ENCODE measurements at places on chromosomes 2 and 18.

- no peak for DNase-seq
Measured at GRCh38 chr2:15705839-15706386, 114.2 kb downstream of the DDX1 start.

DNA sequence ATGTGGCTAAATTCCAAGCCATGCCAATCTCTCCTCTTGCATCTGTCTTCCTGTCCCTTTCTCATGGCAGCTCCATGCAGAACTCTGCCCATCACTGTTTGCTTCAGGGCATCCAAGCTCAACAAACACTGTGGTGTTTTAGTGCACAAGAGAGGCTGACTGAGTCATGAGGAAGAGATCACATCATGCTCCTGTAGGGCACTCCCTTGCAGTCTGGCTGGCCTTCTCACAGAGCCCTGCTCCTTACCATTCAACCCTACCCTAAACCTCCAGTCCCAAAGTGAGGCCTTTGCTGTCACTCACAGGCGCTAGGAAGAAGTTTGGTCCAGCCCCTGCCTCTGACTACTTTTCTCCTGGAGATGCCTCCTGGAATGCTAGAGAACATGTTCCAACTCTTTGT is 194.0 kb downstream of the LRATD1 start:
- no peak for DNase-seq

DNA sequence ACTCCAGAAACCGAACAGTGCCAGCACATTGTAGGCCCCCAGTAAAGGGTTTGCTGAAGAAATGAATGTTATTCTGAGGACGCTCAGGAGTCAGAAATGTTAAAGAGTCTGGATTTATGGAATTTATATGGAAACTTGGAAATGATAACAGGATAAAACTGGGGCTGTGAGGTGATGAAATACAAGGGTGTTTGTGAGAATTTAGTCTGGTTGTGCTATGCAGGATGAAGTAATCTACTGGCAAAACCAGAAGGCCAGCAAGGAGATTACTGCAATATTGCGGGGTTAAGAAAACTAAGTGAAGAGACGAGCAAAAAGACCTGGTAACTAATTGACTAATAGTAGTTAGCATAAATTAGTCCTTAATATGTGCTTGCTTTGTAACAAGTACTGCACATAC is 467.8 kb downstream of the ZEB2 start:
- no peak for DNase-seq

GRCh38 chr2:190505696-190506095 is 28.8 kb downstream of the NEMP2 start:
- DNase-seq, result no peak

DNA sequence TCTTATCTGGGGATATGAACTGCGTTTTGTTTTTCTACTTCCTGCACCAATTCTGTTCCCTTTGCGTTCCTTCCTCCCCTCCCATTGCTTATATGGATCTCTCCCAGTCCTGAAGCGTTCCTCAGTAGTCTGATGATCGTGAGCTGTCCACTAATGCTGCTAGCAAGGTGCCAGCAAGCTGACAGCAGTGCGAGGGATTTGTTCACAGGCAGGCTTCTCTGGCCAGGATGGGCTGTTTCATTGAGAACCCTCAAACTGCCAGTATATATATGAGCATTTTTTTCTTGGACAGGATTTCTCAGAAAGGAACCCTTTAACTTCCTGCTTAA is 40.1 kb downstream of the GTF3C3 start:
- no peak for DNase-seq

DNA sequence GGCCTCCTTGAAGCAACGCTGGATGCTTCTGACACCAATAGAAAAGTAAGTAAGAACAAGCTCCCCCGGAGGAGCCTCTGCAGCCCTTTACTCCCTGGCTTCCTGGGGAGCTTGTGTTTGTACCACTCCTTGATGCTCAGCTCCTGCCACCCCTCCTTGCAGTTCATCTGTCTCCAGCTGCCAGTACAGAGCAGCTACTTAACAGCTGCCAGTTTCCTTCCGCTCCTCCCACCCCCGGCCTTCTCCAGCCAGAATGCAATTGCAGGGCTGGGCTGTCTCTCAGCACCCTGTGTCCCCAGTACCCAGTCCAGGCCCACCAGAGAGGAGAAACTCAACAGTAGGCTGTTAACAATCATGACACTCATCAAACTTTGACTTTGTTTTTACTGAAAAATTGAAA is 109.4 kb downstream of the AOX1 start:
- peak; percentile 50 for DNase-seq

- no peak for DNase-seq
Measured at GRCh38 chr2:143390171-143390570, 261.0 kb downstream of the ARHGAP15 start.

DNA sequence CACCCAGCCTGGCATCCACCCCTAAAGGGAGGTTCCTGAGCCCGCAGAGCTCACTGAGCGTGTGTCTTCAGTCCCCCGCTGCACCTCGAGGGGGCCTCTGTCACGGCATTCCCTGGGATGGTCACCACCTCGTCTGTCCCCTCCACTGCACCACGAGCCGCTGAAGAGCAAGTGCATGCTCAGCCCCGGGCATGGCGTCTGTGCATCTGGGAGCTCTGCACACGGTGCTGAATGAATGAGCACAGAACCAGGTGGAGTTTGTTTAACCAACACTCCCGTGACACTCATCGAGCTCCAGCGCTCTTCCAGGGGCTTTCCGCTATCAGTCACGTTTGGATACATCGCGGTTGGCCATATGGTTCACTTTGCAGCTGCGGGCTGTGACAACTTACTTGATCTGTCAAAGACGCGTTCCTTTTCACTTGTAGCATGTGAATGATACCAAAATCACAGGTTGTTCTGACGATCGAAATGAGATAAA is 9.2 kb downstream of the ALLC start:
- no peak for DNase-seq

DNA sequence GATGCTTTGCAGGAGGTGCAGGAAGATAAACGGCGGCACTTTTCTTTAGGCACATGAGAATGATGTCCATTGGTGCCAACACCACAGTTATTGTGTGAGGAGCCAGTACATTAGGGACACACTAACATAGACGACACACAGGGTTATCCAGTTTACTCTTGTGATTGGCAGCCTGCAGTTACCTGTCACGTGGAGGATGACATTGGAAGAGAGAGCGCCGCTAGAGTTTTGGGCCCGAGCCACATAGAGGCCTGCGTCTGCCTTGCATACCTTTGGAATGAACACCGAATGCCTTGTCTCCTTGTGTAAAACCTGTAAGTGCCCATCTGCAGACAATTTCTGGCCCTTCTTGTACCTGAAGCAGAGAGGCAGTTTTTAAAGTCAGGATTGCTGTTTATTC is 26.9 kb upstream of the TTN start:
- no peak for DNase-seq

DNA sequence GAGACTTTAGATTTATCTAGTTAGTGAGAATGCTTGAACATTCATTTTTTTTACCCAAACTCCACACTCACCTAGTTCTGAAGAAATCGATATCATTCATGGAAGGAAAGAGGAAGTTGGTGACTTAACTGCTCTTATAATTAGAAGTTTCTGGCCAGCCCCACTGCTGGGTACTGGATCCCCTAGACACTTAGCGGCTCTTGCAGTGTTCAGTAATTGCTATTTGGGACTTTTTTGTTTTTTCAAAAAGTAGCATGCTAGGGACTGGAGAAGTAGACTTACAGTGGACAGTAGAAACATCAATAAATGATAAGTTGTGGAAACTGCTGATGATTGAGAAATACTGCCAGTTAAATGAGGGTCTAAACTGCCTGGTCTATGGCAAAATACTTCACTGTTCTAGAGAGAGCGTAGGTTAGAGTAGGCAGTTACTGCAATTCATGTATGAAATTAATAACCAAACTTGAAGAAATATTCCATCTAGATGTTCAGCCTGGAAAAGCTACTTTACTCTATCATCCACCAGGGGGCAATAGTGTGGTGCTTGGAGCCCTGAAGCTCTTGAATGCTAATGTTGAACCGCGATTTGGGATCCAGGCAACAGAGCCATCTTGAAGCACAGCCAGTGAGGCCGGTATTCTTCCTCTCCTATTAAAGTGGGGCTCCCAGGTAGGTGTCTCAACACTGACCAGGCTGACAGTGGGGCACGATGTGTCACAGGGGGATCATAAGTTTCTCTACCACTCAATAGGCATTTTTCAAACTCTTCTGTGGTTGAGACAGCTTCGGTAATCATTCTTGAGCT is 146.1 kb upstream of the SESTD1 start:
- DNase-seq, result peak; percentile 39

DNA sequence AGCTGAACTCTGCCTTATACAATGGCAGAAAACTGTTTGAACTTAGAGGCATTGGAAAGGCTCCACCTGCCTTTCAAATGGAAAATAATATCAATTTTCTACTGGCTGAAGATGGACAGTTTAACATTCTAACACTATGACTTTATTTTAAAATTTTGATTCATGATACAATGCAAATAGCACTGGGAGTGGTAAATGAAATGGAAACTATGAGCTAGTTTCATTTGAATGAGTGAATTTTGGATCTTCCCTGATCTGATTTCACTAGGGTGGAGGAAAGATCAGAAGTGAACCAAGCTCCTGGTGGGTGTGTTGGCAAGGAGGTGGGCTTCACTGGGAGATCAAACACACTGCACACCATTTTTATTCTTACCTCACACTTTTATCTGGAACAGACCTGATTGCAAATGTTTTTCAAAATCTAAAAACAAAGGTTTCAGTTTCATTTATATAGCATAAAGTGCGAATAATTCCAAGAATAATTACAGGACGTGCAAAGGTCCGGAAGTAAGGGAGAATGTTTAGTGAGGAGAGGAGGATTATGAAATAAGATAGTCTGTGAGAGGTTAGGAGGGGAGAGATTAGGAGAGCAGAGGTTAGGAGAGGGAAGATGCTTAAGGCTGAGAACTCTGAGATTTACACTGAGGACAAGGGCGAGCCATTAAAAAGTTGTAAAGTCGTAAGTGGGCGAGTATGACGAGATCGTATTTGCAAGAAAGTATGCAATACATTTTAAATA is 18.6 kb upstream of the MBP start:
- DNase-seq, result no peak

- DNase-seq, result no peak
Measured at GRCh38 chr18:34003687-34004086, 221.0 kb downstream of the NOL4 start.

DNA sequence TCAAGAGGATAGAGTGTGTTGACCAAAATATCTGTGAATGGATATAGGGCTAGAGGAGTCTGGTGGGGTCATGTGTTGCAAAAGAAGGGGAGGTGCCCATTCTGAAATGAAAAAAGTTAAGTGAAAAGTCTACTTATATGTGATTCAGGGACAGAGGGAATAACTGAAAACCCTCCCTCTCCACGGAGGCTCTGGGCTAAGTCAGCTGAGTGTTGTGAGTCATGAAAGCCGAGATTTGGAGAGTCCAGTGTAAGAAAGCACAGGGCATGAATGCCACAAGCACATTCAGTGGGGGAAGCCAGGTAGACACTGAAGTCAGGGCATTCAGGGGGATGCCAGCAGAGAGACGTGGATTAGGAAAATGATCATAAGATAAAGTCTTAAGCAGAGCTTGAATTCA is 871.9 kb downstream of the TSN start:
- no peak for DNase-seq

DNA sequence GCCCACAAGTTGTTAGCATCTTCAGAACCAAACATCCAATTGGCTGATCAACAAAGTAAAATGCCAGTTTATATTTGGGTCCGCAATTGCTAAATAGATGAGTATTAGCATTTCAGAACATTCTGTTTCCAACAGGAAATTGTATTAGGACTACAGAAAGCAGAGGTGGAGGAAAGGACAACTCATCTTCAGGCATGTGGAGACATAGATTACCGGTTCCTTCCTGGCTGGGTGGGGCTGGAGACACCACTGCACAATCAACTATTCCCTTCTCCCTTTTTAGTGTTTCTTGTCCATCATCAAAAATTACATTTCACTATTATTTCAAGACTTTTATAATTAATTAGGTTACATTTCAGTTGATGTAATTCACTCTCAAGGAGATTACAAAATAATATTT is 83.8 kb downstream of the ADAM23 start:
- DNase-seq, result no peak

GRCh38 chr18:35424356-35424755 is 47.2 kb upstream of the ZNF396 start:
- no peak for DNase-seq

- DNase-seq, result no peak
Measured at GRCh38 chr2:170690640-170691039, 24.5 kb upstream of the SP5 start.

GRCh38 chr2:28390241-28390745 is 2.4 kb upstream of the FOSL2 start:
- peak; percentile 80 for DNase-seq

DNA sequence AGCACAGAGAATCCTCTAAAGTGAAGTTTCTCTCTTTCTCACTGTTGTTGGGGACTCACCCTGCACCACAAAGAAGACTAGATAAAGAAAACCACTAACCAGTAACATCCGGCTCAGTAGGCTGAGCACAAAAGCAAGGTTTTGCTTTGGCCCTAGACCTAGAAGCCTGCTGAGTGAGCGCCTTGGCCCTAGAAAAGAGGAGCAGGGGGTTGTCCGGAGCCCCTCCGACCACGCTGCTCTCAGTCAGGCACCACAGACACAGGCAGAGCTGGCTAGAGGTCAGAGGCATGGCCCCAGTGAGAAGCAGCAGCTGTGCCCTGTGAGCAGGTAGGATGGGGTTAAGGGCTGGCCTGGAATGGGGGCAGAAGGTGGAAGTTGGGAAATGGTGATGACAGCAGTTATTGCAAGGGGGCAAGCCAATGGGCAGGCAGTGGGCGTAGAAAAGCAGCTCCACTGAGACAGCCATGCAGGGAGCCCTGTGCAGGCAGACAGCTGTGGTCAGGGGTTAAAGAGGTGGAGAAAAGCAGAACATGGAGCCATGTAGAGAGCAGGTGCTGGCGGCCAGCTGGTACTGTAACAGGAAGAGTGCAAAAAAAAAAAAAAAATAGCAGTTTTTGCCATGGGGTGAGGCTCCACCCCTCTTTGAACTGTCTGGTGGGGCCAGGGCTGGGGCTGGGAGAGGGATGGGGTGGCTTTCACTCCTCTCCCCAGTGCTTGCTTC is 36.9 kb upstream of the SLC14A1 start:
- peak; percentile 57 for DNase-seq

- DNase-seq, result no peak
Measured at GRCh38 chr2:227864161-227864756, 7.2 kb upstream of the DAW1 start.

DNA sequence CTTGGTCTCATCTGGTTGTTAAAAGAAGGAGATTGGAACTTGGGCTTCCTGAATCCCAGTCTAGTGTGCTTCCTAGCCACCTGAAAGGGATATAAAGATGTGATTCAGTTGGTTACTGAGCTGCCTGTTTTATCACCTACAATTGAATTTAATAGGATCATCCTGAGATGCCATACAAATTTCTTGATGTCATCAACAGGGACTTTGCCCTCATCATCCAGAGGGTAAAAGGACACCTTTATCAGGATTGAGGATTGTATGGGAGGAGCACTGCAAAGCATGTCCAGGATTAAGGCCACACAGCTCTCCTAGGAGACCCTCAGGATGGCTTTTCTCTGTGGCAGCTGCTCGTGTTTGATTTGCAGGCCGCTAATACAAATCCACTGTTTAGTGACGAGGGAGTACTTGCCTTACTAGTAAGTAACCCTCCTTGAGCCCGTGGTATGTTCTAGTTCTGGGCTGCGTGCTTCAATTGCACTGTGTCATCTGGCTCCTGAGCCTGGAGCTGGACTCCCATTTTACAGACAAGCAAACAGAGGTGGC is 28.6 kb downstream of the SH3RF3 start:
- no peak for DNase-seq
